Small intestine (tissue), 16 donors: ENCODE measurements at places on chromosomes 11 and 22.
A peak's percentile ranks its signal among the peaks of the same experiment; 100 is the strongest.

DNA sequence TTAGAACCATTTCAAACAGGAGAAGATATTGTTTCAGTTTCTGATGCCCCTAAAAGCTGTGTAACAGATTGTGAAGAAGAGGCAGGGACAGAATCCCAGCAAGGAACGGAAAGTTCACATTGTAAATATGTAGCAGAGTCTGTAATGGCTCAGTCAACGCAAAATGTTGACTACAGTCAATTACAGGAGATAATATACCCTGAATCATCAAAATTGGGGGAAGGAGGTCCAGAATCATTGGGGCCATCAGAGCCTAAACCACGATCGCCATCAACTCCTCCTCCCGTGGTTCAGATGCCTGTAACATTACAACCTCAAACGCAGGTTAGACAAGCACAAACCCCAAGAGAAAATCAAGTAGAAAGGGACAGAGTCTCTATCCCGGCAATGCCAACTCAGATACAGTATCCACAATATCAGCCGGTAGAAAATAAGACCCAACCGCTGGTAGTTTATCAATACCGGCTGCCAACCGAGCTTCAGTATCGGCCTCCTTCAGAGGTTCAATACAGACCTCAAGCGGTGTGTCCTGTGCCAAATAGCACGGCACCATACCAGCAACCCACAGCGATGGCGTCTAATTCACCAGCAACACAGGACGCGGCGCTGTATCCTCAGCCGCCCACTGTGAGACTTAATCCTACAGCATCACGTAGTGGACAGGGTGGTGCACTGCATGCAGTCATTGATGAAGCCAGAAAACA lies 40.8 kb downstream of the IGLL1 start:
- DNase-seq = peak; percentile 88
- no peaks in the 10 kb centered on the region for H3K36me3 ChIP-seq
- no peaks in the 10 kb centered on the region for H3K4me1 ChIP-seq
- H3K27me3 ChIP-seq = no peaks in the 10 kb centered on the region
- H3K4me3 ChIP-seq = no peak overlapping the region

- peaks cover 2% of the 10 kb centered on the region for H3K36me3 ChIP-seq
- no peak for DNase-seq
- no peak overlapping the region for H3K27ac ChIP-seq
- H3K4me3 ChIP-seq = no peak overlapping the region
Measured at GRCh38 chr11:17298302-17298701, 21.8 kb downstream of the NUCB2 start.

DNA sequence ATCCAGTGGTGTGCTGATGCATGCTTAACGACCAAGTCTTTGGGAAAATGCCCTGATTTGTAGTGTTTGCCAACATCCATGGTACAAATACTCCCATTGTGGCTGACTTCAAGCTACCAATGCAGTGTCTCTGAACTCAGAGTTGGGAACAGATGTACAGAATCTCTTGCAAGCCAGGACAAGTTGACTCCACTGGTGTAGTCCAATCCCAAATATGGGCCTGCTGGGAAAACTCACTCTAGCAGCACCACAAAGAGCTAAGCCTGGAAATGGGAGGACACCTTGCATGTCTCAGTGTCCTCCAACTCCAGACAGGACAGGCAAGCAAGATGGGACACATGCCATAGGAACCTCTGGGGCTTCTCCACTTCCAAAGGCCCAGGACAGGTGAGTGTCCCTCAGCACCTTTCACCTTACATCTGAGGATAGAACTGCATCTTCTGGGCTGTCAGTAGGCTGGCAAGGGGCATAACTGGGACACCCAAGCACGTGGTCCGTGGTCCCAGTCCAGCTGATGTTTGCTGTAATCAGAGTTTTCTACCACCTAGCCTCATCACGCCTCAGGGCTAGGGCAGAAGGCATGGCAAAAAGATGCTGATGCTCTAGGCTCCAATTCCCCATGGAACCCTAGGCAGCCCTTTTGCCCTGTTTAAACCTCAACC lies 6.5 kb downstream of the LMO1 start:
- no peaks in the 10 kb centered on the region for H3K36me3 ChIP-seq
- no peaks in the 10 kb centered on the region for H3K27me3 ChIP-seq
- no peaks in the 10 kb centered on the region for H3K4me1 ChIP-seq

- no peaks in the 10 kb centered on the region for H3K27me3 ChIP-seq
- no peak overlapping the region for H3K4me3 ChIP-seq
- DNase-seq = no peak
- no peak overlapping the region for H3K27ac ChIP-seq
Measured at GRCh38 chr11:8386134-8386864, 122.6 kb upstream of the LMO1 start.
